NCI-H1417 (cell line): ENCODE measurements at places on chromosomes 7 and 10.

DNA sequence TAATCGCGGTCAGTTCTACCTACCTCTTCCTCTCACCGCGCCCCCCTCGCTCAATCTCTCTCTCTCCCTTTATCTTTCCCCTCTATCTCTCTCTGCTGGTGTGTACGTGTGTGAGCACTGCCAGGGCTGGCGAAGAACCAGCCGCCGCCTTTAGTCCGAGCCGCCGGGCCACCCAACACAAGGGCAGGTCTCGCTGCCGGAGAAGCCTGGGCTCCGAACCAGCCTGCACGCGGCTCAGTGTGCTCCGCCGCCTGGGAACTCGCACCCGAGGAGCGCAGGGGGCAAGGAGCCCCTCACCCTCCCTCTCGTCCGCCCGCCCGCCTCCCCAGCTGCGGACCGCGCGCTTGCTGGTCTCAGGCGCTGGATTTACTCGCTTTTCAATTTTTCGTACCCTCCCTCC, 1.7 kb downstream of the NXPH1 start:
- DNase-seq: no peak

- no peak for DNase-seq
Observed at GRCh38 chr10:122725768-122726167, 26.1 kb upstream of the C10orf120 start.

GRCh38 chr7:138125598-138126111, 49.4 kb downstream of the AKR1D1 start:
- no peak for DNase-seq

- DNase-seq: no peak
Observed at GRCh38 chr10:124716369-124716768, 27.8 kb downstream of the FAM53B start.

GRCh38 chr7:594212-594913, 74.7 kb upstream of the PDGFA start:
- no peak for DNase-seq

DNA sequence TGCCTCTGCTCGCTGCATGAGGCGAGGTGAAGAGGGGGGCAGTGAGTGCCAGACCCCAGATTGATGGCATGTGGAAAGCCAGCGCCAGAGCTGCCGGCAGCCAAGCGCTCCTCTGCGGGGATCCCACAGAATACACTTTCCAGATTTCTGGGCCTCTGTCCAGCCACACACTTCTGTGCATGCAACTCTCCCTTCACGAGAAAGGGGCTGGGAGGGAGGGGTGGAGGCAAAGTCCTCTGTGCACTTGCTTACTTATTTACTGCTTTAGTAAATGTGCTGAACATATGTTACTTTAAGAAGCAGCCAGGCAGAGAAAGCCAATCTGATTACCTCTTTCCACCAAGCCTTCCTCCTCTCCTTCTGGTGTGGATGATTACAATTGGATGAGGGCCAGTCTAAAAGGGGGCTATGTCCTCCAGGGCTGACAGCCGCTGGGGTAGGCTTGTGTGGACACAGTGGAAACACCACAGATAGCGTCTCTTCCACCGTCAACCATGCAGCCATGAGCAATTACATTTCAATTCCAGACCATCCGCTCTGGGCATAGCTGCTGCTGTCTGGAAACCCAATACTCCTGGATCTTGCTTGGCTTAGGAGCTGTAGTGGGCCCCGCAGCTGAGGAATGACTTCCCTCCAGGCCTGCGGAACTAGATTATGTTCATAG, 322.8 kb upstream of the ANKRD30A start:
- DNase-seq: no peak

DNA sequence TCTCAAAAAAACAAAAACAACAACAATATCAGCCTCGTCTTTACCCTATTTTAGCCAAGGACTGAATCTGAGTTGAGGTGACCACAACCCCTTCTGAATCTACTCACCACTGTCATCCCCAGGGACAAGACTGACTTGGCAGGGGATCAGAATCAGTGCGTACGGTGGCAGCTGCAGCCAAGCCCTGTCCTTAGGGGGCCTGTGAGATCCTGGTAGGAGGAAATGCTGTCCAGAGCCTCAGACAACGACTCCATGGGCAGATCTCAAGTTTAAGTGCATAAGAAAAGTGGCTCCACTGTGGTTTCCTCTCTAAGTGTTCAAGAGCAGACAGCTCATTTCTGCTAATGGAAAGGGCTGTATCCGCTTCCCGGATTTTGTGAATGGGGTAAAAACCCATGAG, 22.4 kb upstream of the CYTH3 start:
- DNase-seq: no peak

GRCh38 chr7:28055161-28055544, 125.4 kb downstream of the JAZF1 start:
- DNase-seq: no peak

DNA sequence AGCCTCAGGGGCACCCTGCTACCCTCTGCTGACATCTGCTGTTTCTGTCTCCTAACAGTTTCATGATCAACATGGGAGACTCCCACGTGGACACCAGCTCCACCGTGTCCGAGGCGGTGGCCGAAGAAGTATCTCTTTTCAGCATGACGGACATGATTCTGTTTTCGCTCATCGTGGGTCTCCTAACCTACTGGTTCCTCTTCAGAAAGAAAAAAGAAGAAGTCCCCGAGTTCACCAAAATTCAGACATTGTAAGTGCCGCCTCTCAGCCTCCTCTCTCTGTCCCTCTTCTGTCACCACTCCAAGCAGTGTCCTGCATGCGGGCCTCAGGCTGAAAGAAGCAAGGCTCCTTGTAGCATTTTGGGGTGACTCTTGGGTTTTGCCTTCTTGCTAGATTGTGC, 39.0 kb downstream of the POR start:
- DNase-seq: no peak

GRCh38 chr7:138358850-138359341, 101.2 kb upstream of the TRIM24 start:
- no peak for DNase-seq

- no peak for DNase-seq
Observed at GRCh38 chr10:109173937-109174336, 749.4 kb downstream of the XPNPEP1 start.

DNA sequence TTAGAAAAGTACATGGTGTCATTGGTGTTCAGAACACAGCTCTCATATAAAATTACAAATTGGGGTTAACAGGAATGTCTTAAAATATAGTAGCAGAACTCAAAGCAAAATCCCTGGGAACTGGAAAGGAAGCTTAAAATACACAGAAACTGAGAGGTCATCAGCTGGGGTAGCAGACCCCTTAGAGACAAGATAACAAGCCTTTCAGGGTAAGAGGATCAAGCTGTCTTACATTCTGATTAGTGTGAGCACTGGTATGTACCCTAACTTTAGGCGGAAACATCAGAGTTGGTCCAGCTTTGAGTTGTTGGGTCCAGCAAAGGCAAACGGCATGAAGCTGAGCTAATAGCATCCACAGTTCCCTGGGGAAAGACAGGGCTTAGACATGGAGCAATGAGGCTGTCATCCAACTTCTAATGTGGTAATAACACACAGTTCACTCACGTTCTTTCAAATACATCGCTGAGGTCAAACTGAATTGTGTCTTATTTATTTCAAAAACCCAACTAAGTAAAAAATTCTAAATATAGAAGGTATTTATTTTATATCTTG, 32.6 kb downstream of the ARHGAP21 start:
- DNase-seq: no peak

- DNase-seq: peak; percentile 44
Observed at GRCh38 chr10:63157845-63158624, 24.9 kb downstream of the NRBF2 start.

DNA sequence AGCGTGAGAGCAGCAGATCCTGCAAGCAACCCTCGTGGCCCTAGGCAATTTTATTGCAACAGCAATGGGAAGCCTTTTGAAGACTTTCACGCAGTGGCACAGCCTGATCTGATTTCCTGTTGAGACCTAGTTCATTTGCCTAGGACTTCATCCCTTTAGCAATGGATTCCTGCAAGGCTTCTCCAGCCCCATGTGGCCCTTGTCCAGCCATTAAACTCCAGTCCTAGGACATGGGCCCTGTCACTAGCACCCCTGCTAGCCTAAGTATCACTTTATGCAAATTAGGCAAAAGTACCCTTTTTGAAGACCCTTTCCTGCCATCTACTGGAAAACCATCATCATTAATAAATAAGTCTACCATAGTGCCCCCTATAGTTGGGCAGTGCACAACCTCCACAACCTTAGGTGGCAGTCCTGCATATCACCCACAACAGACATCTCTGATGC, 379.4 kb downstream of the GALNT17 start:
- no peak for DNase-seq

GRCh38 chr7:105279688-105280007, 109.1 kb downstream of the SRPK2 start:
- DNase-seq: no peak

GRCh38 chr7:143429770-143430698, 13.2 kb upstream of the TAS2R60 start:
- no peak for DNase-seq

DNA sequence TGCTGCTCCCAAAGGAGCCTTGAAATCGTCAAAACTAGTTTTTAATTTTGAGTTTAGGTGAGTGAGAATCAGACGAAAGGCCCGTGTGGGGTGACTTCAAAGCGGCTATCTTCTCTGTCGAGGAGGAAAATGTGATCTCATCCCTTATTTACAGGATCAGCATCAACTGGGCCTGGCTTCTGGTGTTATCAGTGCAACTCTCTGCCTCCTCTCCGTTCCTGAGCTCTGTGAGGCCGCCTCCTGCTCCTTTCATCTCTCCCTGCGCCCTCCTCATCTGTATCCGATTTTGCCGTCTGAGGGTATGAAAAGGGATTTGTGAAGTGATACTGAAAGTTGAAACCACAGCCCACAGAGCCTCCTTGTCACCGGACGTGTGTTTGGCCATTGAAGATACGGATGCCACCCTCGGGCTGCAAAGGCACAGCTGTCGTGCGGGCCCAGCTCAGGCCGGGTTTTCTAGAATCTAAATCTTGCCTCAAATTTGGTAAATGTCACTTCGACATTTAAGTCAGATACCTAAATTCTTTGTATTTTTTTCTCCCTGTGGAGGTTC, 408.7 kb upstream of the ADARB2 start:
- no peak for DNase-seq

DNA sequence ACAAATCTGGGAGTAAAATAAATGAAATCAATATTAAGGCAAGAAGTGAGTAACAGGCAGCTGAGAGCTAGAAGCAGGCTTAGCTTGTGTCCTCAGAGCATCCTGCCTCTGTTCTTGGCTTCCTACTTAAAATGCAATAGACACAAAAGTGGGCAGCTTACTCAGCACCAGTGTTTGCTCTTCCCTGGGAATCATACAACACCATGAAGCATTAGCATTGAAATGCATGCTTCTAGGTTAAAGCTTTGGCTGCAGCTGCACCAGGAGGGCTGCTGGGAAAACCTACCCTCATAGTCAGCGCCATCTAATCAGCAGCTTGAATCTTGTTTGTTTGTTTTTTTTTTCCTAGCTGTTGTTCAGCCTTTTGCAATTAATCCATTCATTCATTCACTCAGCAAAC, 104.2 kb upstream of the VWC2 start:
- DNase-seq: no peak

DNA sequence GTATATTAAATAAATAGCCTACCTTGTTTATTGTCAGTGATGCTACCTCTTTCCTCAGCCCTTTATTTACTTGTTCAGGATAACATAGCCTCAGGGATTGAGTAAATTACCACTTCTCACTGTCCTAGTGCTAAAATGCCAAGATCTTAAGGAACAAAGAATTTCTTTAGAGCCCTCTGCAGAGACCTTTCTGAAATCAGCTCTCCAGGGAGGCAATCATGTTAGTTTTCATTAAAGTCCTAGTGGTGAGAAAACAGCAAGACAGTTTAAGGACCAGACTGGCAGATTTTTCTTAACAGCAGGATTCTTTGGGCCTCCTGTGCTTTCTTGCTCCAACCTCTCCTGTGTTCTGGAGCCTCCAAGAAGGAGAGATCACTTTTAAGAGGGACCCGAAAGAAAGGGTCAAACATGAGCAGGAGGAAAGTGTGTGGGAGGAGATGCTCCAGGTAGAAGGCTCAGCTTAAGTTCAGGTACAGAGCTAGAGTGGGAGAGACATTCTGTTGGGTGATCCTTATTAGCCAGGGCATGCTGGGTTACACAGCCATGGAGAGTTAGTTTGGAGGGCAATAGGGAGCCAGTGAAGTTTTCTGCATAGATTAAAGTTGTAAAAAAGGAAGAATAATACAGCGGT, 1.2 kb upstream of the PLCE1 start:
- no peak for DNase-seq

DNA sequence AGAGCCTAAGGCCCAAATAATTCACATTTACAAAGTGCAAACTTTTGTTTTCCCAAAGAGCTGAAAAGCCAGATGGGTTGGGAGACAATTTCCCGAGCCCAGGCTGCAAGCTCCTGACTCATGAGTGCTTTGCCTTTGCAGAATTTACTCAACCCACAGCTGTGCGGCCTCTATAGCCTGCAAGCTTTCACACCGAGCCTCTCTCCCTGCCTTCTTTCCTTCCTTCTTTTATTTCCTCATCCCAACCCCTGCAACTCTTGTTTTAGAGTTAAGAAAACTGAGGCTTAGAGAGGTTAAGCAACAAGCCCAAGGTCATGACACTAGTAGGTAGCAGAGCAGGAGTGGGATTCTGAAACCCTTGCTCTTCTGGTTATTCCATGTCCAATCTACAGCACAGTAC, 203.0 kb upstream of the GPR26 start:
- no peak for DNase-seq

- DNase-seq: no peak
Observed at GRCh38 chr7:108419961-108420908, 36.0 kb downstream of the NRCAM start.

- DNase-seq: no peak
Observed at GRCh38 chr7:101373812-101374614, 11.3 kb downstream of the COL26A1 start.

GRCh38 chr7:49639808-49640207, 133.6 kb upstream of the VWC2 start:
- DNase-seq: no peak

GRCh38 chr10:6430423-6430980, 149.6 kb downstream of the PRKCQ start:
- DNase-seq: no peak

DNA sequence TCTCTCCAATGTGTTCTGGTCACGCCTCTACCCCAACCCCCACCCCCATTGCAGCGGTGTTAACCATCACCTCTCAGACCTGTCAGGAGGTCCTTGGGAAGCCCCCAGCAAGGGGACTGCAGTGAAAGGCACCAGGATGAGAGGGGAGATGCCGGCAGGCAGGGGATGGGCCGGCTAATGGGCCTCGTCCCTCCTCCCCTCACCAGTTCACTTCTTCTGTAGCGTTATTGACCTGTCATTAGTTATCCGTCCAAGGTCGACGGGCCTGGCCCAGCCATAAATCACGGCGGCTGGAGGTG, 18.8 kb downstream of the POLL start:
- DNase-seq: peak; percentile 41

GRCh38 chr7:106590209-106590816, 70.6 kb downstream of the CCDC71L start:
- no peak for DNase-seq

GRCh38 chr10:71493741-71494140, 97.0 kb downstream of the CDH23 start:
- DNase-seq: no peak

- no peak for DNase-seq
Observed at GRCh38 chr7:30931161-30931928, 19.7 kb downstream of the AQP1 start.

- DNase-seq: no peak
Observed at GRCh38 chr7:19404912-19405329, 259.7 kb upstream of the FERD3L start.
